ENCODE measurements at places on chromosomes 11 and 22. TPM values are rescaled to one million over a fixed set of nuclear protein-coding genes. Genes with fewer than 3 reads are reported as not detected.

- no peak for DNase-seq
Observed at GRCh38 chr11:118174006-118174567, 2.4 kb downstream of the SCN2B start.

GRCh38 chr22:42282943-42283277 lies 12.5 kb upstream of the TCF20 start:
- no peak for DNase-seq

- DNase-seq, result no peak
Observed at GRCh38 chr11:2574043-2574552, 125.7 kb downstream of the KCNQ1OT1 start.

GRCh38 chr22:39250838-39251237 lies 6.1 kb upstream of the PDGFB start:
- no peak for DNase-seq

DNA sequence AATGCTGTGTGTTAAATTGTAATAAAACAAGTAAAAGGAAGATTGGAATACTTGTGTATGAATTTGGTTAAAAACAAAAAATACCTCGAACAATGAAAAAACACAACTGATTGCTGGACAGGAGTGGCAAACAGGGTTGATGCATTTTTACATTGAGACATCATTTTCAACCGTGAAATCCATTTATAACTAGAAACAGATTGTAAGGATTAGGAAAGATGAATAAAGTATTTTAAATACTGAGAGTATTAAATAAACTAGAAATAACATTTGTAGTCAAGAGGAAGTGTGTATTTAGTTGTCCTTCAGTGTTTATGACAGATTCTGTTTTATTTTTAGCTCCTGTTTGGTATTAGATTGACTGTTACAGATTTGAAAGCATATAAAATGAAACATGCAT lies 5.4 kb downstream of the ATM start:
- DNase-seq, result no peak

DNA sequence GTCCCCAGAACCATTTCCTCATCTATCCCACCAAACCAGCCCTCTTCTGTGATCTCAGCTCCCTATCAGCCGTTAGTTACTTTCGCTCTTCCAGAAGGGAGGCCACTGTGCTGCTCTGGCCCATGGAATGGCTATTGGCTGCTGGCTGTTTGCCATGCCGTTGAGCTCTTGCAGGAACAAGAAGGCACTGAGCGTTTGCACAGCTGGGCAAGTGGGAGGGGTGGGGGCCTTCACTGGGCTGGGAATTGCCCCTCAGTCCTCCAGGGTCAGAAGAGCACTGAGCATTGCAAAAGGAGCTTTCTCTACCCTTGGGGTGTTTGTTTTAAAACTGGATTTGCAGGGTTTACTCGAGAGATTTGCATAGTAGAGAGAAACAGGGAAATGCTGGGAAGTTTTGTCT lies 129.0 kb upstream of the PARVA start:
- no peak for DNase-seq

DNA sequence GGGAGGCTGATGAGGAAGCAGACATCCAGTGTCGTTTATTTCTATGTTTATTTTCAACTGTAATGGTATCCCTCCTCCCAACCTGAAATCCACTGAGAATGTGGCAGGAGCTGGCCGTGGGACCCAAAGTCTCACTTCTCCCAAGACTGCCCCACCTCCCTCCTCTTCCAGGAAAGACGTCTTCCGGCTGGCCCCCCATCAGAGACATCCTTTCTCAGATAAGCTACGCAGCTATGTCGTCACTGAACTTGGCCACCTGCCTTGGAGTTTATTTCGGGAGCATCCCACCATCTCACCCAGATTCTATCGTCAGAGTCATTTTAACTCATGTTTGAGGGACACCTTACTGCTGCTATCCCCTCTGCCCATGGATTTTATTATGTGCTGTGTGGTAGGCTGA lies 13.9 kb downstream of the TMEM184B start:
- DNase-seq, result no peak

The ACTN3 gene
- 112 TPM for polyA plus RNA-seq

The GSTP1 gene
- 251 TPM for polyA plus RNA-seq

Measured in muscle of arm (tissue), 14 donors.